ENCODE measurements at places on chromosomes 1 and 21. TPM values are rescaled to one million over a fixed set of nuclear protein-coding genes. Genes with fewer than 3 reads are reported as not detected.

GRCh38 chr1:203084588-203085527 is 954 bp downstream of the MYOG start:
- no peak overlapping the region for H3K27ac ChIP-seq
- no peaks in the 10 kb centered on the region for H3K4me1 ChIP-seq

DNA sequence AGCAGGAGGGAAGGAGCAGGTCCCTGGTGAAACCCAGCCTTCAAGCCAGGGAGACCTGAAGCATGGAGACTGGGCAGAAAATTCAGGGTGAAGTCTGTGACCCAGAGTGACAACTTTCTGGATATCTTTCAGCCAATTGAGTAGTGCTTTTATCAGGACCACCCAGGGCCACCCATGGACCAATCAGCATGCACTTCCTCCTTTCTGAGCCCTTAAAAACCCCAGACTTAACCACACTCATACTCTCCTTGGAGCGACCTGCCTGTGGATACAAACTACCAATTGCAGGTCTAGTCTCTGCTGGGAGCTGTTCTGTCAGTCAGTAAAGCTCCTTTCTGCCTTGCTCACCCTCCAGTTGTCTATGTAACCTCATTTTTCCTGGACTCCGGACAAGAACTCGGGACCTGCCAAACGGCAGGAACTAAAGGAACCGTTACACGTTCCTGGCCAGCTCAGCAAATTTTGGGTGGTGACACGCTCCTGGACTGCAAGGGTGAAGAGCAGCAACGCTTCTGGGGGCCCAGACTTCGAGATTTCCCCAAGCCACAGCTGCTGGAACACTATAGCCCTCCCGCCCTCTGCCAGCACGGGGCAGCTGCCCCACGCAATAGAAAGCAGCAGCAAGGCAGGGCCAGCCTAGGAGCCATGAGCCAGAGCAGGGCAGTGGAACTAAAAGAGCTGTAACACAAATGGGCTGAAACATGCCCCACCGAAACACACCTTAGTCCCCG is 1183.4 kb downstream of the AMY1C start:
- H3K36me3 ChIP-seq: no peaks in the 10 kb centered on the region
- no peak overlapping the region for H3K27ac ChIP-seq
- H3K4me3 ChIP-seq: no peak overlapping the region
- no peaks in the 10 kb centered on the region for H3K4me1 ChIP-seq
- no peaks in the 10 kb centered on the region for H3K27me3 ChIP-seq

- no peak for DNase-seq
- no peaks in the 10 kb centered on the region for H3K4me1 ChIP-seq
- H3K36me3 ChIP-seq: no peaks in the 10 kb centered on the region
These were observed 14.5 kb downstream of the RAB4A start for GRCh38 chr1:229285440-229285839.

The GIPC2 gene
- 5.7 TPM for total RNA-seq

GRCh38 chr21:44718571-44718970 is 7.2 kb upstream of the TSPEAR start:
- H3K4me1 ChIP-seq: no peaks in the 10 kb centered on the region
- no peak for DNase-seq
- H3K27me3 ChIP-seq: no peaks in the 10 kb centered on the region
- H3K4me3 ChIP-seq: no peak overlapping the region
- no peak overlapping the region for H3K27ac ChIP-seq

DNA sequence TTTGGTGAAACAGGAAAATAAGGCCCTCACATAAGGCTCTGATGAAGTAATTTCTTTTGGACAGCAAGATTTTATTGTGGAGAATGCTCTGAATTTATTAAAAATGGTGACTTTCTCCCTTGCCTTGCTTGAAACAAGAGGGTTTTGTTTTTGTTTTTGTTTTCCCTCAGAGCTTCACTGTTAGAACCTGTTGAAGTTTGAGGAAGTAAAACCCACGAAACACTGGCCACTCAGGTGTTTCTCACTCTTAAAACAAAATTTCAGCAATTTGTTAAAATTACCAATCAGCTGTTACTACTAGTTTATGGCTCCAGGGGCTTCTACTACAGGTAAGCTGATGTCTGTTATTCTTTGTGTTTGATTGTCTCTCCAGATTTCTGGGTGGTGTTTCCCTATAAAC is 112.6 kb upstream of the B3GALT2 start:
- no peak for DNase-seq
- no peak overlapping the region for H3K4me3 ChIP-seq
- H3K27ac ChIP-seq: no peak overlapping the region
- no peaks in the 10 kb centered on the region for H3K4me1 ChIP-seq

The OLIG1 gene
- not detected for total RNA-seq

- H3K4me1 ChIP-seq: peaks cover 2% of the 10 kb centered on the region
- no peaks in the 10 kb centered on the region for H3K27me3 ChIP-seq
- H3K36me3 ChIP-seq: no peaks in the 10 kb centered on the region
- peak overlapping the region; percentile 97 for H3K27ac ChIP-seq
These were observed 9.1 kb downstream of the CDKN2C start for GRCh38 chr1:50978852-50979781.

The ACTN2 gene
- 1.8 TPM for total RNA-seq

DNA sequence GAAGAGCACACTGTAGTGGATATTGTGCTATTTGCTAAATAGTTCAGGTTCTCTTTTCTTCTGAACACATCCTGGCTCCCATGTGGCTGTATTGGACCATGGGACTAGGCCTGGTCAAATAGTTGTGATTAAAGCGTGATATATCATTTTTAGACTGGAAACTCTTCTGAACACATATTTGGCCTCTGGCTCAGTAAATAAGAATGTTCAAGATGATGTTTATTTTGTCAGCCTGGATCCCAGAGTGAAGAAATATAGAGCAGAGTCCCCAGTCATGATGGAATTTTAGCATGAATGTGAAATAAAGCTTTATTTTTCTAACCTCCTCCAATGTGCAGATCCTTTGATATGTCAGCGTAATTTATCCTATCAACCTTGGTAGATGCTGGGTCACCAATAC is 542.6 kb downstream of the ADGRL2 start:
- H3K36me3 ChIP-seq: no peaks in the 10 kb centered on the region
- H3K27me3 ChIP-seq: no peaks in the 10 kb centered on the region
- no peaks in the 10 kb centered on the region for H3K4me1 ChIP-seq
- H3K27ac ChIP-seq: no peak overlapping the region

The FAM163A gene
- total RNA-seq: 0.10 TPM

The RHBDL2 gene
- total RNA-seq: 0.35 TPM

Data from ovary (tissue), 10 donors.